Bronchial smooth muscle cell (primary cell): ENCODE measurements at places on chromosomes 12 and 14. TPM values are rescaled to one million over a fixed set of nuclear protein-coding genes. Genes with fewer than 3 reads are reported as not detected.

The IL31 gene
- not detected in 2 replicates for total RNA-seq

The DNAJC22 gene
- 0.43 and 7.9 TPM in 2 replicates for total RNA-seq

The CLECL1 gene
- not detected in 2 replicates for total RNA-seq

The LRP1-AS gene
- total RNA-seq = 0.17 TPM in 1 of 2 replicates, not detected in the other

The EML5 gene
- 0.09 and 0.32 TPM in 2 replicates for total RNA-seq

The GPR132 gene
- 0.32 and 1.0 TPM in 2 replicates for total RNA-seq

The GLIPR1L1 gene
- total RNA-seq = not detected in 2 replicates

The GARIN6 gene
- not detected in 2 replicates for total RNA-seq

The RBMS2 gene
- 9.3 and 9.5 TPM in 2 replicates for total RNA-seq

The RNASE7 gene
- total RNA-seq = not detected in 2 replicates

The RAD9B gene
- 0.47 and 0.69 TPM in 2 replicates for total RNA-seq

The RAB21 gene
- 8.0 and 33.4 TPM in 2 replicates for total RNA-seq

The PLEKHH1 gene
- under 0.01 and 0.34 TPM in 2 replicates for total RNA-seq

The PPP1R1A gene
- not detected in 2 replicates for total RNA-seq

The MRPS35 gene
- total RNA-seq = 26.0 and 37.4 TPM in 2 replicates

The P3H3 gene
- 72.0 and 114 TPM in 2 replicates for total RNA-seq

The RASSF8 gene
- 48.7 and 71.1 TPM in 2 replicates for total RNA-seq

The PDZRN4 gene
- total RNA-seq = under 0.01 TPM in 1 of 2 replicates, not detected in the other

The DPY19L2 gene
- 0.63 and 4.8 TPM in 2 replicates for total RNA-seq

The RNFT2 gene
- 0.52 and 0.63 TPM in 2 replicates for total RNA-seq

The NKX2-8 gene
- not detected in 2 replicates for total RNA-seq

The AMN gene
- under 0.01 and 0.09 TPM in 2 replicates for total RNA-seq

The KRT79 gene
- total RNA-seq = not detected in 2 replicates

The CEP128 gene
- 2.7 and 5.4 TPM in 2 replicates for total RNA-seq

The TMTC2 gene
- 15.9 and 18.7 TPM in 2 replicates for total RNA-seq

The OTX2 gene
- total RNA-seq = not detected in 2 replicates

The TROAP gene
- 1.0 and 4.7 TPM in 2 replicates for total RNA-seq

The HHIPL1 gene
- total RNA-seq = 8.5 and 8.6 TPM in 2 replicates

The DHH gene
- 0.17 TPM in 1 of 2 replicates, not detected in the other for total RNA-seq

The C12orf50 gene
- not detected in 2 replicates for total RNA-seq

The MNAT1 gene
- total RNA-seq = 26.3 and 49.5 TPM in 2 replicates

The C2CD5 gene
- total RNA-seq = 16.1 and 20.6 TPM in 2 replicates
